Stimulated activated CD4-positive, alpha-beta T cell treated with anti-CD3 and anti-CD28 coated beads, Interleukin-1b, Interleukin-23, amount 100 ng/mL, for 1 hour (primary cell): ENCODE measurements at places on chromosomes 12 and 14.

- no peak for DNase-seq
Measured at GRCh38 chr12:107242189-107242588, 148.8 kb upstream of the CRY1 start.

DNA sequence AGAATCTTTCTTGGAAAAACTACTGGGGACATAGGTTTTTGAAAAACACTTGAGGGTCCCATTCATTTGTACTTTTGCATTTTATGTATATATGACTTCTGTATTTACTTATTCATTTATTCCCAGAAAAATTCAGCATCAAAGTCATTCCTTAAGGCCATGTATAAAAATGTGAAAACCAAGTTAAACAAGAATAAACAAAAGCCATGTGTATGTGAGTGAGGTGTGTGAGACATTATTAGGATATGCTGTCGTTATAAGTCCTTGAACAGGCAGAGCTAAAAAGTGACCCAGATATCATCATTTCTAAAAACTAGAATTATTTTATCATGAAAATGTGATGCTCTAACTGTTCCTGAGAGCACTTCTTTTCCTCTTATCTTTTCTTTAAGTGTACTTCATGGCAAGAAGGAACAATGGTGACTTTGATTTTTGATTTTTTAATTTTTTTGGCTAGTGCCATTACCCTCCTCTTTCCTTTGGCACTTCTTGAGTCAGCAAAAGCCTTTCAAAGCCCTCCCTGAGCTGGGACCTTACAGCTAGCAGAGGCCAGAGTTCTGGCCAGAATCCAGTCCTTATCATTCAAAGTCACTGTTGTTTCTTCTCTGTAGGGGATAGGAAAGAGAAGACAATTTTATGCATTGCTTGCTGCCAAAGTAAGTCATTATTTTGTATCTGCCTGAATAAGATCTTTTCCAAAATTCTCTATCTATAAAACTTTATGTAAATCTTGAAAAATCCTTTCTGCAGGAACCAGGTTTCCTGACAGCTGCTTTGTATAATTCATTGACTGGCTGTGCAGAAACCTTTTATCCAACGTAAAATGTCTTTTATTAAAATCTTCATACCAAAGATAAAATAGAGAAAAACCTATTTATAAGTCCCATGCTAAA lies 419.7 kb upstream of the PRICKLE1 start:
- DNase-seq, result no peak

GRCh38 chr12:74889073-74889472 lies 320.6 kb downstream of the KCNC2 start:
- DNase-seq, result no peak

GRCh38 chr14:49506650-49507049 lies 79.5 kb downstream of the RPS29 start:
- DNase-seq, result no peak

DNA sequence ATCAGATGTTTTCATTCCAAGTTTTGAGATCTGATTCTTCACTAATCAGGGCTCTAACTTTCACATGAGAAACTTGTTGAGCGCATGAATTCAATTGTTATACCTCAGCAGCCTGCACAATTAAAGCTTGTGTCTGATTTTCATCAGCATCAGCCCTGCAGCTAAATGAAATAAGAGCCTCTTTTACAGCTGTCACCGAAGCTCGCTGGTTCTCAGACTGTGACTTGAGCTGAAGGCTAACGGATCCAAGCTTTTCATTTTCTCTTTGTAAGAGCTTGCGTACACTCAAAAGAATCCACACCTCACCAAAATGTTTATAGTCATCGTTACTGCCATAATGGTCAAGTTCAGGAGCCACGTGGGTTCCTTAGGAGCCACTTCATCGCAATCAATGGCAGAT lies 65.5 kb upstream of the BEGAIN start:
- no peak for DNase-seq
